Transverse colon (tissue), 4 donors: ENCODE measurements at places on chromosomes 16 and 17. TPM values are rescaled to one million over a fixed set of nuclear protein-coding genes. Genes with fewer than 3 reads are reported as not detected.

GRCh38 chr17:72362376-72363088, 241.7 kb downstream of the SOX9 start:
- H3K4me3 ChIP-seq: no peak overlapping the region
- no peak for DNase-seq
- H3K4me1 ChIP-seq: no peaks in the 10 kb centered on the region

DNA sequence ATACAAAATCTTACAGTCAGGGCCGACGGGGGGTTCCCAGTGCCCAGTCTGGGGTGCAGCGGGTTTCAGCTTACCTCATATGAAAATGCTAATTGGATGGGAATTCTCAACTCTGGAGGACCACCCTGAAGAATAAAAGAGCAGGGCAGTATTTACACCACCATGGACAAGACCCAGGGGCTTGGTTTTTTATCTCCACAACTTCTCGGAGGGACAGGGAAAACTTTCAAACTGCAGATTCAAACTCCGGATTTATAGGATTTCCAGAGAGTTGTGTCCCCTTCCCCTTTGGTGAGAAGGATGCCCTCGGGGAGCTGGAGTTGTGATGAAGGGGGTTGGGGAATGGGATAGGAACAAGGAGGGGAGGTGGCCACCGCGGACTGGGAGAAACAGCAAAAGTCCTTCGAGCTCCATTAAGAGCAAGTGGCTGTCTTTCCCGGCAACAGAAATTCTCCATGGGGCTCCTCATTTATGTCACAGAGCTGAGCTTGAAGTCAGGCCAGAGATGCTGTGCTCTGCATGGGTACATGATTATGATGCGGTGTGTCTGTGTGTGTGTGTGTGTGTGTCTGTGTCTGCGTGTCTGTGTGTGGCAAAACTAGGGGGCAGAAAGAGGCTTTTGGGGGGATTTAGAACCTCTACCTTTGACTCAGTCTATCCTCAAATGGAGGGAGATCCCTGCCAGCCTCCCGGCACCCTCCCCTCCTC, 15.7 kb downstream of the FOXL1 start:
- no peaks in the 10 kb centered on the region for H3K36me3 ChIP-seq
- H3K27ac ChIP-seq: no peak overlapping the region
- peaks cover 84% of the 10 kb centered on the region for H3K27me3 ChIP-seq
- no peak overlapping the region for H3K4me3 ChIP-seq
- DNase-seq: no peak

Gene MLKL
- total RNA-seq: 17.1 TPM

- no peaks in the 10 kb centered on the region for H3K27me3 ChIP-seq
- no peak overlapping the region for H3K27ac ChIP-seq
- H3K4me3 ChIP-seq: no peak overlapping the region
Observed at GRCh38 chr16:6068063-6068462, 970.5 kb upstream of the EEF2KMT start.

- H3K36me3 ChIP-seq: peaks cover 53% of the 10 kb centered on the region
- H3K4me3 ChIP-seq: no peak overlapping the region
- H3K27me3 ChIP-seq: no peaks in the 10 kb centered on the region
- no peak for DNase-seq
- no peaks in the 10 kb centered on the region for H3K4me1 ChIP-seq
Observed at GRCh38 chr16:68563631-68564381, 24.7 kb downstream of the ZFP90 start.

DNA sequence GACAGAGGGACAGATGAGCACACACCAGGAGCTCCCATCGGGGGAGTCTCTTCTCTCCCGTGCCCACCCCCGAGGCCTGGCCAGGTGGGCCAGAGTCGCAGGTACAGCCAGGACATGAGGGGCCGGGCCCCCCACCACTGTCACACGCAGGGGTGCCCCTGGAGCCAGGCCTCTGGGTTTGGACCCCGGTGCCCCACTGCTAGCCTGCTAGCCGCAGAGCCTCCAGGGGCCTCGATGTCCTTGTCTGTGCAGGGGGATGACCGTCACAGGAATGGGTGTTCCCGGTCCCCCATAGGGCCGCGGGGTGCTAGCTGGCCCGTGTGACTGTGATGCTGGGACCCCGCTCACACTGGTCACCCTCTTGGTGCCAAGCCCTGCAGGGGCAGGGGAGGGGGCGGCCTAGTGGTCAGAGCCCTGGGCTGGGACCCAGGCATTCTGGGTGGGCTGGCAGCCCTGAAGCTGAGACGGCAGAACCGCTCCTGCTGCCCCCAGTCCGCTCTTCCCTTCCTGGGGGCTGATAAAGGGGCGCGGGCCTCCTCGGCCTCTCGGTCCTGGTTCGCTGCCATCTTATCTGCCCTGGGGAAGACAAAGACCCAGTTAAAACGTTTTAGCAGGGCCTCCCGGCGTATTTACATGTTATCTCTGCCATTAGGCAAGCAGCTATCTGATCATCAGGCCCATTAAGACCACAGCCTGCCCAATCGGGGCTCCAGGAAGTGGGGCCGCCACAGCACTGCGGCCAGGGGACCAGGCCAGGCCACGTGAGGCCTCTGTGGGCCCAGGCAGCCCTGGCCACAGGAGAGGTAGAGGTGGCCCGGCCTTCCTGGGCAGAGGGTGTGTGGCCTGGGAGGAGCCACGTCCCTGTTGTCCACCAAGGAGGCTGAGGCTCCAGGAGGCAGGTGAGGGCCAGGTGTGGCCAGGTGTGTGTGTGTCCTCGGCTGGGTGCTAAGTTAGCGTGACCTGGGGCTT, 57.2 kb upstream of the ZC3H18 start:
- H3K27ac ChIP-seq: no peak overlapping the region
- no peaks in the 10 kb centered on the region for H3K36me3 ChIP-seq
- no peak overlapping the region for H3K4me3 ChIP-seq
- DNase-seq: no peak

DNA sequence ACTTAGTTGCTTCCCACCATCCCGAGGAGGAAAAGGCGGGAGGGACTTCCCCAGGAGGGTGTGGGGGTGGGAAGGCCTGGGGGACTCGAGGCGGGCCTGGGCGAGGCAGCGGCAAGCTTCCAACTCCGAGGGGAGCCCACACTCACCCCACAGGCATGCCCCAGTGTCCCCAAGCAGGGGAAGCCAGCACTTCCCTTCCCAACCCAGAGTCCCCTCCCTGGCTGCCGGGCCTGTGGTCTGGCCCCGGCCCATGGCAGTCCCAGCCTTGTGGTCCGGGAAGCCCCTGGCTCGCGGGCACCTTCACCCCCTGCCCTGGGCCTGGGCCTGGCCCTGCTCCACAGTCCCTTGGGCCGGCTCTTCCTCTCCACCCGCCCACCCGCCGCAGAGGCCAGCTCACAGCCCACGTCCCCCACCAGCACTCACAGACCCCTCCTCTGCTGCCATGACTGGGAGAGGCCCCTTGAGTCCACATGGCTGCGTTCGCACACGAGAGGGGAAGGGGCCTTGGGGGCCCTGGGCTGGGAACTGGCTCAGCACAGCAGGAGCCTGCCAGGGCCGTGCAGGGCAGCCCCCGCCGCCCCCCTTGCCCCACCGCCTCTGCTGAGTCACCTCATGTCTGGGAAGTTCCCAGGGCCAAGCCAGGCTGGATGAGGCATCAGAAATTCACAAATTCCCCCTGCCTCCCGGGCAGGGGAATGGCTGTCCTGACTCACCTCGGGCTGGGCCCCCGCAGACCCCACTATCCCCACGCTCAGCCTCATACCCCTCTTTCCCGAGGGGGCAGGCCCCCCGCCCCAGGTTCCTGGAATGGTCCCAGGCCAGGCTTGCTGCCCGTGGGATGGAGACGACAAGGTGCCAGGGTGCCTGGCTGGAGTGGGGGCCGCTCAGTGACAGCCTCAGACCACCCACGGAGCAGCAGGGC, 27.8 kb downstream of the BAHCC1 start:
- no peaks in the 10 kb centered on the region for H3K27me3 ChIP-seq
- H3K36me3 ChIP-seq: no peaks in the 10 kb centered on the region
- H3K27ac ChIP-seq: peak overlapping the region; percentile 64
- peaks cover 68% of the 10 kb centered on the region for H3K4me1 ChIP-seq

DNA sequence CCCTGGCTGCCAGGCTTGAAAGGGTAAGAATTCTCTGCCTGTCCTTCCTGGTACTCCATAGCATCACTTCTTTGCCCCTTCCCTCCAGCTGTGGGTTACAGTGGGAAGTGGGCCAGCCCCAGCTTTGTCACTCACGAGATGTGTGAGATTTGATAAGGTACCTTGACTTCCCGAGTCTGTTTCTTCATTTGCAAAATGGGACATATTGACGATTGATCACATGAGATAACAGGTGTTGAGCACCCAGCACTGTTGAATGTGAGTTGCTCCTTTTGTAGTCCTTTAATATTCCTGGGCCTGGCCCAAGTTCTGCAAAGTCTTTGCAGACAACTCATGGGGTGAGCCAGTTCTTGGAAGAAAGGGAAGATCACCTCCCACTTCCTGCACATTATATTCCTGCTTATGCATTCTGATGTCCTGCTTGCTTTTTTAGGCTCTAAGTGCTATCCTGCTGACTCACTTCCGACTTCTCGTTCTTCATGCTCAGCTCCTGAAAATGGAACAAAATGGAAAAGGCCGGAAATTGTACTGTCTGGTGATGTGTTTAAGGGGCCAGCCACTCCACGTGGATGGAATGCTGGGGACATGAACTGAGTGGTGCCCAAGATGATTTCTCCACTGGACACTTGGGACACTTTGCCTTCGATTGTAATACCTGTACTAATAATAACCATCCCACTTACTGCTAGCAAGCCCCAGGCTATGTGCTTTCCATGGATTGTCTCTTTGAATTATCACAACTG, 8.3 kb upstream of the NLK start:
- no peaks in the 10 kb centered on the region for H3K4me1 ChIP-seq
- H3K4me3 ChIP-seq: no peak overlapping the region
- no peak for DNase-seq
- H3K36me3 ChIP-seq: no peaks in the 10 kb centered on the region
- H3K27me3 ChIP-seq: no peaks in the 10 kb centered on the region
- H3K27ac ChIP-seq: no peak overlapping the region

Gene TMEM100
- 1.00 TPM for total RNA-seq

GRCh38 chr16:56510544-56510943, 9.3 kb downstream of the BBS2 start:
- H3K36me3 ChIP-seq: no peaks in the 10 kb centered on the region
- no peak overlapping the region for H3K4me3 ChIP-seq
- DNase-seq: no peak
- H3K27me3 ChIP-seq: no peaks in the 10 kb centered on the region
- no peak overlapping the region for H3K27ac ChIP-seq
- no peaks in the 10 kb centered on the region for H3K4me1 ChIP-seq

DNA sequence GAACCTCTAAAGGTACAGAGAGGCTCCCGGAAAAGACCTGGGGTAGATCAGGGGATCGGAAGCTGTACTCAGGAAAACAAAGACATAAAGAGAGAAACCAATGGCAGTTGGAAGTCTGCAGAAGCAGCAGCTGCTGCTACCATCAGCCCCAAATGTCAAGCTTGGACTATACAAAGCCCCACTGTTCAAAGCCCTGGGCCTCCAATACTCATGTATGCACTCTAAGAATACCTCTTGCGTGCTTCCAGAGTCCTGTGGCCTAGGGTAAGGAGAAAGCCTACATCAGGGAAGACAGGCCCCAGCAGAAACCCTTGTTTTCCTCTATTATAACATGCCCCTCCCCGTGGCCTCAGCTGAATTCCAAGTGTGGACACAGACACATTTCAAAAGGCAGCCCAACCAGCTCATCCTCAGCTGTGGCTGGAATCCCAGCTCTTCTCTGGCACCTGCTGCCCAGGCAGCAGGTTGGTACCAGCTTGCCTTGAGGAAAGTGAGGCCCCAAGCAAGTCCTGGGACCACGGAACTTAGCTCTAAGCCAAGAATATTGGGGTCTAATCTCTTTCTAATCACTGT, 19.3 kb upstream of the MTMR4 start:
- H3K4me1 ChIP-seq: peaks cover 4% of the 10 kb centered on the region
- no peak overlapping the region for H3K4me3 ChIP-seq
- no peaks in the 10 kb centered on the region for H3K36me3 ChIP-seq
- no peak overlapping the region for H3K27ac ChIP-seq
- DNase-seq: no peak

Gene CMTM1
- 2.0 TPM for total RNA-seq

GRCh38 chr16:88978608-88979346, 1.8 kb upstream of the CBFA2T3 start:
- H3K36me3 ChIP-seq: no peaks in the 10 kb centered on the region
- H3K27me3 ChIP-seq: peaks cover 27% of the 10 kb centered on the region
- H3K4me1 ChIP-seq: peaks cover 13% of the 10 kb centered on the region
- peak; percentile 66 for DNase-seq

GRCh38 chr16:84806256-84806889, 13.4 kb upstream of the CRISPLD2 start:
- H3K27me3 ChIP-seq: no peaks in the 10 kb centered on the region
- no peaks in the 10 kb centered on the region for H3K4me1 ChIP-seq
- no peak for DNase-seq
- H3K27ac ChIP-seq: peak overlapping the region; percentile 38
- H3K36me3 ChIP-seq: no peaks in the 10 kb centered on the region

DNA sequence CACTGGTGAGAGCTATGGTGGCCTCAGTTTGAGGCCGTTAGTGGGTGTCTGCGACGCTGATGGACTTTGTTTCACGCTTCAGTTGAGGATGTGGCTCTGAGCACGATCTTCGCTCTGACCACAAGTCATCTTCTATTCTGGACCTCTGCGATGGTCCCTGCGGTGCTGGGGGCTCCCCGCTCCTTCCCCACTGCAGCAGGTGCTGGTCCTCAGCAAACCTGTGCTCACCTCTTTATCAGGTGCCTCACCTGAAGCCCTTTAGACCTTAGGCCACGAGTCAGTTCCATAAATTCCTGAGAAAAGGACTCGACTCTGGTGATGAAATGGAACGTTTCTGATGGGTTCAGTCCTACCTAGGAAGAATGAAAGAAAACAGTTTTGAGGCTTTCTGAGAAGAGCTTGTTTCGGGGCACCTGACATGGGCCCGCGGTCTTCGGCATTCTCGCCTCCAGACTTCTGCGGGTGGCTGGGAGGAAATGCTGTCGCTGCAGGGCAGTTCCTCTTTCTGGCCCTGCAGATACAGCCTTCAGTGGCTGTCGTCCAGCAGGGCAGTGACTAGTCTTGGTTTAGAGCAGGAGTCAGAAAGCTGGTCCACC, 4.7 kb downstream of the KCTD5 start:
- no peak overlapping the region for H3K4me3 ChIP-seq
- peaks cover 5% of the 10 kb centered on the region for H3K4me1 ChIP-seq
- no peaks in the 10 kb centered on the region for H3K27me3 ChIP-seq

DNA sequence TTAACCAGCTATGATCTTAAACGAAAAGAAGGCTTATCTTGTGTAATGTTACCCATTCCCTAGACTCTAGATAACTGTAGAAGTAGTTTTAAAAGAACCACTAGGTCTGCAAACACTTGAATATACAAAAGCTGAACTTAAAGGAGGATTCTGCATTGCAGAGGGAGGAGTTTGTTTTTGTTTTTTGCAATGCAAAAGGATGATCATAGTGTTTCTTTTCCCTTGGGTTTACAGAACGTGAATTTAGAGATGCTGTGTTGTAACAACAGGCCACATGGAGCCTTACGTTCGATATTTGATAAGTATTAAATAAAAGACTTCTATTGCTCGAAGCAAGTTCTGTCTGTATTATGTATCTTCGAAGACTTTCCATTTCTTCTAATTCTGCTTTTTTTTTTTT, 77.6 kb downstream of the CHD9 start:
- H3K36me3 ChIP-seq: no peaks in the 10 kb centered on the region
- H3K4me1 ChIP-seq: peaks cover 23% of the 10 kb centered on the region
- H3K27ac ChIP-seq: peak overlapping the region; percentile 98
- H3K4me3 ChIP-seq: no peak overlapping the region
- H3K27me3 ChIP-seq: no peaks in the 10 kb centered on the region
- DNase-seq: no peak
